Kasumi-1 (cell line): ENCODE measurements at places on chromosomes 6 and 20.

DNA sequence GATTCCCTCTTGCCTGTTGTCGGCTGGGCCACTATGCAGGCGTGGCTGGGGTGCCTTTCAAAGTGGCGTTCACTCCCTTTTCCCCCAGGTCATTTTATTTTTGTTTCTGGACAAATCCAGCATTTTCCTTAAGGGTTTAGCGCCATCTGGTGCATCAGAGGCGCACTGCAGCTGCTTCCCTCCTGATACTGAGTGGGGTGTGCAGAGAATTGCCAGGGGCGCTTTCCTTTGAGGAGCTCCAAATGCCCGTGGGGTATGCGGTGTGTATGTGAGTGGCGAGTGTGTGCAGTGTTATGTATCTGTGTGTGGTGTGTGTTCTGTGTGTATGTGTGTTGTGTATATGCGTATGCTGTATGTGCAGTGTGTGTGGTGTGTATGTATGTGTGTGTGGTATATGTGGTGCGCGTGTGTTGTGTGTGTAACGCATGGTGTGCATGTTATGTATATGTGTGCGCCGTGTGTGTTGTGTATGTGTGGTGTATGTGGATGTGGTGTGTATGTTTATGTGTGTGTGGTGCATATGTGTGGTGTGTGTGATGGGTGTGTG lies 100.1 kb upstream of the AGPAT4 start:
- DNase-seq = peak; percentile 63

DNA sequence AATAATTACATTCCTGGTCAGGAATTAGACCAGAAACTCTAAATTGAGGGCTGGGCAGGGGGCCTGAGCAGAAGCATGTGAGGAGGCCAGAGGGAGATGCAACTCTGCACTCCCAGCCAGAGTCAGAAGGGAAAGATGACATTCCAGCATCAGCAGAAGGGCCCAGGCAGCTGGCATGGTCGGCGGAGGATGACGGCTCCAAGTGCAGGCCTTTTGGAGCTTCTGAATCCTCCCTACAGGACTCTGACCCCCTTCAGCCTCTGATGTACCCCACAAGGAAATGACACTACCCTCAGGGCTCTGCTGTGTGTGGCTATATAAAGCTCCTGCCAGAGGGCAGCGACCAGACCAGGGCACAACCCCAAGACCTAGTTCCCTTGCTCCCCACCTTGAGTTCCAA lies 1.9 kb downstream of the LRFN2 start:
- DNase-seq = no peak

- no peak for DNase-seq
These were observed 8.8 kb downstream of the ACOT8 start for GRCh38 chr20:45848421-45848820.

GRCh38 chr6:2659381-2659780 lies 91.3 kb downstream of the MYLK4 start:
- DNase-seq = no peak

DNA sequence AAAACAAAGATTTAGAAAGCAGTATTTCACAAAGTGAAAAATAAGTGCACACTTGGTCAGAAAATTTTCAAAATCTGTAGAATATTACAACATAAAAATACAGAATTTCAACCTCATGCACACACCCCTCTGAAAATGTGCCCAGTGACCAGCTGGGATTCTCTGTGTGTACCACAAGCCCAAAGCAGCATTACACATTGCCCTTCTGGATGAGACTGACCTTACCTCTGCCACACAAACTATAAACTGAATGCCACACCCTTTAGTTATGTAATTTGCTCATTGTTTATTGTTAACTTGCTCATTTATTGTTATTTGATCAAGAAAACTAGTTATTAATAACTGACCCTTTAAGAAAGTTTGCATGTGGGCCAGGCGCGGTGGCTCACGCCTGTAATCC lies 303.0 kb downstream of the FOXC1 start:
- no peak for DNase-seq
